ENCODE measurements at places on chromosomes 12 and 14. TPM values are rescaled to one million over a fixed set of nuclear protein-coding genes. Genes with fewer than 3 reads are reported as not detected.

Gene SLC35F4
- not detected for total RNA-seq

Gene LTA4H
- total RNA-seq, result 116 TPM

Gene RAB15
- 4.4 TPM for total RNA-seq

Gene TRHDE
- not detected for total RNA-seq

DNA sequence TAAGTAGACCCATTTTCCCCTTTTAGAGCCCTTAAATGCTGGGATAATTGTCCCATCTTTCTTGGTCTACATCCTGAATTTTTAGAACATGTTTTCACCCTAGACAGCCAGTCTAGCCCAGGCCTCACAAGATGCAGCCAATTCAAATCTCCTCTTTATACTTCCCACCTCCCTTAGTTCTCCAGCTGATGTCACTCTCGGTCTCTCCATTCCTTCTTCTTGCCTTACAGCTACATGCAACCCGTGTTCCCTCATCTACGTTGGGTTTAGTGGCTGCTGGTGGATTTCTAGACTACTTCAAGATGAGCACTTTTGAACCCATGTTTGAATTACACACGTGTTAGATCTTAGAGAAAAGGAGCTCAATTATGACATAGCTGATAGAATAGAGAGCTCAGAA, 132.0 kb downstream of the PPM1H start:
- DNase-seq, result no peak

DNA sequence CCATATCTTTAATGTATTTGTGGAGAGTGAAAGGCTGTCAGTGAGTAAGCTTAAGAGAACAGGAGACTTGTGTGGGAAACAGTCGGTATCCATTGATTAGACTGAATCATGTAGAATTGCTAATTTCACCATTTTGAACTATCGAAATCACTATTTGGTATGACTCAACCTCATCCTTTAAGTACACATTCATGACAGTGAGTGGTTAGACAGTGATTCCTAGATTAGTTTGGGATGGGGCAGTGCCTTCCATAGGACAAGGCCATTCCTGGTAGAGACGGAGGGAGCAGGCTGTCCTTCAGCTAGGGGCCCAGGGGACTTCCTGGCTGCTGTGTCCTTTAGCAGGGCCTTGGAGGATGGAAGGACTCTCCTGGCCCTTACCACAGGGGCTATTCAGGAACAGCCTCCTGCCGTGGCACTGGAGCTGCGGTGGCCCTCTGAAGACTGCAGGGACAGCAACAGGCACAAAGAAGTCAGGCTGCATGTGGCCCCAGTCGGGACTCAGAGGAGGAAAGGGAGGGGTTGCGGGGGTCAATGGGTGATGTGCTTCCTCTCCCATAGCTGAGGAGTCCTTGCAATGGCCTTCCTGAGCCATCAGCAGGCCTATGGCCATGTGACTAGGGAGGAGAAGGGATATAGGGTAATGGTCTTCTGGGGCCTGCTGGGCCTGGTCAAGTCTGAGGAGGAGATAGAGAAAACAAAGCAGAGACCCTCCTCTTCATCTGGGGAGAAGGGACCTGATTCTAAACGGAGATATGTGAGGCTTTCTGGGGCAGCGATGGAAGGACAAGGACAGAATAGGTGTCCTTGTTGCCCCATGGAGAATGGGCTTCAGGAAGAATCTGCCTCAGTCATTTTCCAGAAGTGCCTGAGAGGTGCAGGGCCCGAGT, 11.2 kb downstream of the SERPINA1 start:
- DNase-seq, result no peak

DNA sequence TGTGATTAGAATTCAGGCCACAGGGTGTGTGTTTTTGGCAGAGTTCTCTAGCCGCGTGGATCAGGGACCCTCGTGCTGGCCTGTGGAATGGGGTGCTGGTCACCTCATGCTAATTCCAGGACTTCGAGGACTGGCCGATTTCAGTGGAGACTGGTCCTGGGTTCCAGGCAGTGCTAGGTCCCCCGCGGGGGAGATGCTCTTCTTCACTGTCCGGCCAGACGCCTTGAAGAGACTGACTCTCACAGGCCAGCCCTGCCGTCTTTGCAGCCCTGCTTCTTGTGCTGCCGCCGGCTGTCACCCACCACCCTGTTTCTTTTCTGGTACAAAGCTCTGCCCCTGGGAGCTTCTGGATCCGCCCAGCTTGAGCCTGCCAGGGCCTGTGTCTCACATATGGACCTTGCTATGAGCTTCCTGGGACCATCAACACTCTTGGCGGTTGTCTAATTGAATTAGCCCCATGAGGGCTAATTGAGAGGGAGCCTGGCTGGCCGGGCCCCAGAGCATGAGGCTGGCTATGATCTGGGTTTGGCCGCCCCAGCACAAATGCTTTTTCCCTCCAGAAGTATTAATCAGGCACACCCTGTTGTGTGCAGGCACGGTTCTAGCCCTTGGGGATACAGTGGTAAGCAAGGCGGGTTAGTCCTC, 8.2 kb downstream of the MLXIP start:
- DNase-seq, result no peak

GRCh38 chr12:82529101-82529500, 157.6 kb upstream of the TMTC2 start:
- DNase-seq, result no peak

GRCh38 chr14:90760078-90760444, 56.2 kb downstream of the TTC7B start:
- no peak for DNase-seq

- no peak for DNase-seq
Measured at GRCh38 chr14:104973135-104973384, 5.1 kb downstream of the AHNAK2 start.

GRCh38 chr12:95337146-95337545, 119.5 kb downstream of the VEZT start:
- no peak for DNase-seq

GRCh38 chr12:65602610-65603295, 221.5 kb upstream of the HMGA2 start:
- DNase-seq, result peak; percentile 44

DNA sequence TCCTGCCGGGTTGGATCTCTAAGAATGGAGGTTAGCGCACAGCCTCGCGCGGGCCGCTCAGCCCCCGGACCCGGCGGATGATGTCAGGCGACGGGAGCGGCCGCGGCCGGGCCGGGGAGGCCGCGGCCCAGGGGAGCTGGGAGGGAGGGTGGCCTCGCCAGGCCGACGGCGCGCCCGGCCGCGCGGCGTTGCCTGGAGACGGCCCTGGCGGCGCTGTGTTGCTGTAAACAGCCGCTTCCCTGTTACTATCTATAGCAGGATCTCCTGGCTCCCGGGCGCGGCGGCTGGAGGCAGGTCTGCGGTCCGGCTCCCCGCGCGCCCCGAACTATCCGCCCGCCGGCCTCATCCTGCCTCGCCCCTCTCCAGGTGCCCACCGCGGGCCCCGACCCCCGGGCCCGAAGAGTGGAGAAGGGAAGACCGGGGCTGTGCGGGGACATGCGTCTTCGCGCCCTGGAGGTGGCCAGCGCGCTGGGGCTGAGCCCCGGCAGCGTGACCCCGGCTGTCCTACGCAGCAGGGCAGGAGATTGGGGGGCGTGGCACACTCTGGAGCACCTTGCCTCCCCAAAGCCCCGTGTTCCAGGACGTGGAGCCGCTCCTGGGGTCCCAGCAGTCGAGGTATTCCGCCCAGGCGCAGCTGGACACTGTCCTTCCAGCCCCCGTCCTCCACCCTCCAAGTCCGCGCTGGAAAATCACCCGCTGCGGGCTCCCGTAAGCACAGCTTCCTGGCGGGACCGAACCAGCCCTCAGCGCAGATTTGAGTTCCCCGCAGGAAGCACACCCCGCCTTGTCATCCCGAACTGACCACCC, 1.4 kb upstream of the FOS start:
- peak; percentile 54 for DNase-seq

DNA sequence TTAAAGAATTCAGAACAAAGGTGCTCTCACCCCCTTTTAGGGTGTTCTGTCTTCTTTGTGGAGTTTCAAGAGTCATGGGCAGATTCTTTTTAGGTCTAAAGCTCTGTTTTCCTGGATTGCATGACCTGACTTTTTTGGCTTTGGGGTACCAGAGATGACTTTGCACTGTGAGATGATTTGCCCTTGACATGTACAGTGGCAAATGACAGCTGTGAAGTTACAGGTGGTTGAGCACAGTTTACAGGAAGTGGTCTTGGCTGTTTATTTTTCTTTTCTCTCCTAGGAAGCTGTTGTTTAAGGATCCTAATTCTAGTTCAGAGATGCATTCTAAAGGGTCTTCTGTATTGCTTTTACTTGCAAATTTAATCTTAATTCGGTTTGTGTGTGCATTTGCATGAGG, 83.8 kb upstream of the METAP2 start:
- DNase-seq, result no peak

- DNase-seq, result no peak
Measured at GRCh38 chr12:57332646-57333312, 81.8 kb upstream of the STAC3 start.

DNA sequence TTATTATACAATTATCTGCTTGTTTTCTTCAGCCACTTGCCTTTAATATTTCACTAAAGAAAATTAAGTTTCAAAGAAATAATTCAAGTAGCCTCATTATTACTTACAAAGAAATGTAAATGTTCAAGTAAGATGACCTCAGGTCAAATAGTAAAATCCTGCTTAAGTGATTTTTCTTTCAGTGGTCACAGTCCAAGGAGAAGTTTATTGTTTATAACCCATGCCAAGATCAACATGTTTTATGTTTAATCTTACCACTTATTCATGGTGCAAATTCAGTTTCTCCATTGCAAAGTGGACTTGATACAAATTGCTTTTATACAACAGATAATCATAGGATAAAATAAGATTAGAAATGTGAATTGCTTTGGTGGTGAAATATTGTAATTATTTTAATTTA, 370.2 kb upstream of the FLRT2 start:
- no peak for DNase-seq

DNA sequence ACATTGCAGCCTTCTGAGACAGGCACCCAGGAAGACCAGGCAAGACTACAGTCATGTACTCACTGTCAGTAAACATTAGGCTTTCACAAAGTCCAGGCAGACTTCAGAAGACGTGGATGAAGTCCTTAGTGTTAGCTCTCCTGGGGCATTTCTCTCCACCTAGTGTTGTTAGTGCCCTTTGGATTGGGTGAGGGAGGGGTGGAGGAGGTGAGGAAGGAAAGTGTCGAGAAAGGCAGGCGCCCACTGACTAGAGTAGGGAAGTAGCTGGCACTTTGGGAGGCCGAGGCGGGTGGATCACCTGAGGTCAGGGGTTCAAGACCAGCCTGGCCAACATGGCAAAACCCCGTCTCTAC, 20.2 kb downstream of the TMEM229B start:
- no peak for DNase-seq

GRCh38 chr12:124428136-124428791, 133.4 kb downstream of the RFLNA start:
- DNase-seq, result no peak

DNA sequence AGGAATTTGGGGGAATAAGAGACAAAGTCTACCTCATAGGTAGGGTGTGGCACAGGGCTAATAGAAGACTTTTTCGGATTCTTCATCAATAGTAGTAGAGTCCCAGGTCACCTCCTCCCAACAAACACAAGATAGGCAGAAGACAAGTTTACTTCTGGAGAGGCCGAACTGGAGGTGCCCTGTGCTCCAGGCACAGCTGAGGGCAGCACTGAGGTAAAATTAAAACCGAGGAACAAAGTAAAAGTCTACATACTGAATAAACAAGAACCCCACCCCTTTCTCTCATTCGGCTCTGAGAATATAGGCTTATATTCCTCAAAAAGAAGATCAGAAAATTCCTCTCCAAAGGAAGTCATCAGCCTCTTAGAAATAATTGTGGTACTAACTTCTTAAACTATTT, 161.5 kb downstream of the SEC23A start:
- DNase-seq, result no peak

DNA sequence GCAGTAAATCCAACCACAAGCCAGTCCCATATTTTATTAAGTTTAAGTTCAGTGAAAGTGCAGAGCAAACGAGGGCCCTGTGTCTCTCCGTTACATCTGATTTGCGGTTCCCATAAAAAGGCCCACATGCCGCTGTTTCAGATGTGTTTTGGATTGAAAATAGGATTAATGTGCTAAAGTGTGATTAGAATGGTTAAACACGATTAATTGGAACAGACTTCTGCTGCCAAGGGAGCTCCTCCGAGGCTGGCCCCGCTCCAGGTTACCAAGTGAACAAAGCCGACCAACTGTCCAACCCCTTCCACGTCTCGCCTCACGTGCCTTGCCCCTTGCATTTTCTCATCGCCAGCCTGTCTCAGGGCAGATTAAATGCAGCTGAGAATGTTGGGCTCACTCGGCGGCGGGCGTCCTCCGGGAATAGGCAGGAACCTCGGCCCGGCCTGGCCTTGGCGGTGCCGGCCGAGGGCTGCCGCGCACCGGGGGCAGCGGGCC, 166.5 kb upstream of the GSC start:
- no peak for DNase-seq

Data from activated T-cell treated with anti-CD3 and anti-CD28 coated beads, Interleukin-2, amount 50 U/mL, for 72 hours (primary cell).